Muscle of leg (tissue), 16 donors: ENCODE measurements at places on chromosomes 13 and 19.

DNA sequence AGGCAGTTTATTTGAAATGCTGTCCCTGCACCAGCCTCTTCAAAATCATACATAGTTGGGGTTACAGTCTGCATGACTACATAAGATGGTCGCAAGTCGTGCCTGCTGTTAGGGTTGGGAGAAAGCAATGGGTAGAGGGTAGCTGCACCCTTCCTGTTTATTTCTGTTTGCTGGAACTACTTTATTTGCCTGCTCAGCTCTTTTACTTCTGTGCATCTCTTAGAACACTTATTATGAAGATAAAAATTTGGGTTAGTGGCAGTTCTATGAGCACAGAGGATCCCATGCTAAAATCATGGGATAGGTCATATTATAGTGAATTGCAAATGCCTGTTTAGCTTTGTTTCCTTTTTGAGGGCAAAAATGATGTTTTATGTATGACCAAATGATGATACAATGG, 160.1 kb downstream of the MYO16 start:
- no peak for DNase-seq

DNA sequence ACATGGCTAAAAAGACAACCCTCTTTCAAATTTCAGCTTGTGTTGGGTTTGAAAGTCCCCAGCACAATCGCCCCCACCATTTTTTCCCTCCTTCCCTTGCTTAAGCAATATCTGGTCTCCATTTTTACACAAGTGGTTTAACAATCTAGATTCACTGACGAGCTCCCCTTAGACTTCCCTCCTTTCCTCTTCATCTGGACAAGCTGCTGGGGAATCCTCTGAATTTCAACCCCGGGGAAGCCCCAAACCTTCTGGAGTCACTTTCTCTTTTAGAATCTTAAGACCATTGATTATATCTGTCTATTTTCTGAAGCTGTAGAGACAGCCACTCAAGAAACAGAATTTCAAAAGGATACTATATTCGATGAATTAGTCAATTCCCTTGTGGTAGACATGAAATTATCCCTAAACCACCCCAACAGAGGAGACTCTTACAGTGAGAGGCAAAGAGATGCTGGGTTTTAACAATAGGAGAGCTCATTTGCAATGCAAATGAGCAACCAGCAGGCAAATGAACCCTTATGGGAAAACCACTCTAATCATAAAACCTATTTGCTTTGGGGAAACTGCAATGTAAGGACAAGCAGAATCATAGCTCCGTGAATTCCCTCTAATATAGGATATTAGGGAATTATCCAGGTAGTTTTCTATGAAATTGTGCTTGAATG, 78.9 kb downstream of the TEX26 start:
- no peak for DNase-seq

DNA sequence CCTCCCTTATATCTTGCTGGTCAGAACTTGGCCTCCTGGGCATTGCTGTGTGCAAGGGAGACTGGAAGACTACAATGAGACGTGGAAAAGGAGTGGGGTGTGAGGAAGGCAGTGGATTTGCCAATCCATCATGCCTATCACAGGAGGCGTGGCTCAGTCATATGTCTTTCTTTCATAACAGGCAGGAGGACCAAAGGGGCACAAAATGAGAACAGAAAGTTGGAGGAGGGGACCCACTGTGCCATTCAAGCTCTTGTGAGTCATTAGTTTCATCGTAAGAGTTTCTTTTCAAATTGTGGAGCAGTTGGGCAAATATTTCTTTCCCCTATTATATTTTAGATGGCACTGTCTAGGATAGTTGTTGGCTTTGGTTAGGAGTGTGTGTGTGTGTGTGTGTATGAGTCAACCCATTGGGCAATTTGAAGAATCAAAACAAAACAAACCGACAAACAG, 471.5 kb downstream of the TSHZ3 start:
- peak; percentile 10 for DNase-seq

DNA sequence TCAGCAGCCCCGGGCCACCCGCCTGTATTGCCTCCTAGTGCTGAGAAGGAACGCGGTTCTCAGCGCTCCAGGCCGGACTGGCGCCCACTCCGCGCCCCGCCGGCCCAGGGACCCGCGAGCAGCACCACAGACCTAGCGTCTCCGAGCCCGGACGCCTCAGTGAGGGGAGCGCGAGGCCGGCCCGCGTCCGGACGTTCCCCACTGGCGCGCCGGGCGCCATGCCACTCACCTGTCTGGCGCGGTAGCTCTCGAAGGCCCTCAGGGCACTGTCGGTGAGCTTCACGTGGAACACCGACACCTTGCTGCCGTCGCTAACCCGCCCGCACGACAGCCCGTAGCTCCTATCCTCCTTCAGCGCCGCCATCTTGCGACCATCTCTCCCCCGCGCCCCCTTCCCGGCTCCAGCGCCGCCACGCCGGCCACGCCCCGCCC, at the start of gene ELL:
ELL (minus strand) TSS at position 379 of the 432 bp plus-strand sequence; CDS start at position 364, 15 bp downstream.
- no peak for DNase-seq

GRCh38 chr19:17304386-17305215, 1.1 kb upstream of the MRPL34 start:
- DNase-seq = no peak

DNA sequence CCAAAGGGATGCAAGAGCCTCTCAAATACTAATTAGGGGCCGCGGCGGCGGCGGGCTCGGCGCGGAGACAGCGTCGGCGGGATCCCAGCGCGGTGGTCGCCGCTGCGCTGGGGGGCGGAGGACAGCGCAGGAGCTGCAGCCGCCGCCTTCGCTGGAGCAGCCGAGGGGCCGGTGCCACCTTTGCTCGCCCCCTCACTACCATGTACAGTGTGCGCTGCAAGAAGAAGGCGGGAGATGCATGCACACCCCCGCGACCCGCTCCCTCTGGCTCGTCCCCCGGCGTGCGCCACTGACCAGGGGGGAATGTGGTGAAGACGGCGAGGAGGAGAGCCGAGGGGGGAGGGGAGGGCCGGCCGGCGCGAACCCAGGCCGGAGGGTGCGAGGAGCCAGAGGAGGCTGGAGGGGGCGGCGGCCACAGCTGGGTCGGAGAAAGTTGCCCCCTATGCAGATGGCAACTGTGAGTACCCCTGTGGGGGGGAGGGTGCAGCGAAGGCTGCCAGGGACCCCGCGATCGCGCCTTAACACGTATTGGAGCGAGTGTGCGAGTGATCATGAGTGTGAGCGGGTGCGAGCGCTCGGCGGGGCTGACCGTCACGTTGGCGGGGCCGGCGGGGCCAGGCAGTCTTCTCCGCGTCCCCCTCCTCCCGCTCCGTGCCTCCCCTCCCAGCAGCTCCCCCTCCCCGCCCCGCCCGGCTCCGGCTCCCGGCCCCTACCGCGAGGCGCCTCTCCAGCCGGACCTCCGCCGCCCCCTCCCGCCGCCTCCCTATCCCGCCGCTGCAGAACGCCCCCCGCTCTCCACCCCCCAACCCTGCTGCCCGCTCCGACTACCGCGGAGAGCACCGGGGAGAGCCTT, 808 bp downstream of the SLITRK5 start:
- DNase-seq = peak; percentile 40

GRCh38 chr13:44748439-44748838, 172.3 kb upstream of the TSC22D1 start:
- no peak for DNase-seq

DNA sequence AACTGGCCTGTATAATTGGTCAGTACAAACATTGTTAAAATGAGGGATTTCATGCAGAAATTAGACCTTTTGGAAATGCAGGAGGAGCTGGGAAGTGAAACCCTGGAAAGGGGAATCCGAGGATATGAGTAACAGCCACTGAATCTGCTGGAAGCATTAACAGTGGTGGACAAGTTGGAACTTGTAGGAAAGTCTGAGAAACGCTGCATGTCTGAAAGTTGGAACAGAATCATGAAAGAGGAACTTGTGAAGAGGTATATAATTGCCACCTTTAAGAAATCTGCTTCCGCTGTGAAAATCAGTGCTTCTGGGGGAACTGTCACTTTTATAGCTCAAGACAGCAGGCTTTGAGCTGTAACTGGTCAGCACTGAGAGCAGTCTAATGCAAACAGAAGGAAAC, 716.5 kb upstream of the PRR20A start:
- peak; percentile 21 for DNase-seq

DNA sequence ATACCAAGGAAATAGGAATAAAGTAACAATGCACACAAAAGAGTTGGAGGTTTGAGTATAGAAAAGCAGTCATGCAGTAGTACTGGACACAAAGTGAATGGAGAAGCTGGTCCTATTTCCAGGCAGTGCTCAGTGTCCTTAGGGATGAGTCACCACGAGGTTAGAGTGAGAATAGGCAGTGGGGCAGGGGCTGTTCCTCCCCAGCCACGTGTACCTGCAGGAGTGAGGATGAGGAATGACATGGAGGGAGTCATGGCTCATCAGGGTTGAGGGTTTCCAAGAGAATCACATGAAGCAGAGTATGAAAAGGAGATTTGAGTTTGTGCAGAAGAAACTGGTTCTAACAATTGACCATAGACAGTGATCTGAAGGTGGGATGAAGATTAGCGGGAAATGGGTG, 74.8 kb upstream of the ZNF835 start:
- DNase-seq = no peak

- no peak for DNase-seq
These were observed 855 bp downstream of the UNC13A start for GRCh38 chr19:17687141-17687856.

GRCh38 chr19:43532571-43532961, 422 bp upstream of the ZNF575 start:
- no peak for DNase-seq

DNA sequence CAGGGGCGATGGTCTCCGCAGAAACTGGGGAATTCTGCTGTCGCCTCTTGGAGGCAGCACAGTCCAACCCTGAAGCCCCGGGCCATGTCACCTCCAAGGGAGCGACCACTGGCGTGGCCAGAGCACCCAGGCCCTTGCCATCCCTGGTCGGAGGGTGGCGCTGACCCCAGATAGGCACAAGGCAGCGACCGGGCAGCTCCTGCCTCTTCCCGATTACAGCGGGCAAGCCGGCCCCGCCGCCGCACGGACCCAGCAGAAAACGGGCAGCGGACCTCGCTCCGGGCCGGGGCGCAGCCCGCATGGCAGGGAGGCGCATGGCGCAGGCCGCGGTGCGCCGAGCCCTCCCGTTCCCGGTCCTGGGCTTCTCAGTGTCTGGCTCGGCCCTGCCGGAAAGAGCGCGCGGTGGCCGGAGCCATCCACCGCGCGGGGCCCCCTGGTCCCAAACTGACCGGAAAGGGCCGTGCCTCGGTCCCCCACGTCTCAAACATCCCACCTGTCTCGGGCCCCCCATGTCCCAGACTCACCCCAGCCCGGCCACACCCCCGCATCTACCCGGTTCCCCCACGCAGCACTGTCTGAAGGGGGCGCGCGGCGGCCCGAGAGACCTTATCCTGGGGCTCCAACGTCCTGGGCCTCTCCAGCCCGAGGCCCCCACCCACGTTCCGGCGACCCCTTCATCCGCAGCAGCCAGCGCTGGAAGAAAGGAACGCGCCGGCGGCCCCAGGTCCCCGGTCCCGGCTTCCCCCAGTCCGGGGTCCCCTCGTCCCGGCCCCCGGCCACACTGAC, 727 bp downstream of the CERS1 start:
- DNase-seq = peak; percentile 70

DNA sequence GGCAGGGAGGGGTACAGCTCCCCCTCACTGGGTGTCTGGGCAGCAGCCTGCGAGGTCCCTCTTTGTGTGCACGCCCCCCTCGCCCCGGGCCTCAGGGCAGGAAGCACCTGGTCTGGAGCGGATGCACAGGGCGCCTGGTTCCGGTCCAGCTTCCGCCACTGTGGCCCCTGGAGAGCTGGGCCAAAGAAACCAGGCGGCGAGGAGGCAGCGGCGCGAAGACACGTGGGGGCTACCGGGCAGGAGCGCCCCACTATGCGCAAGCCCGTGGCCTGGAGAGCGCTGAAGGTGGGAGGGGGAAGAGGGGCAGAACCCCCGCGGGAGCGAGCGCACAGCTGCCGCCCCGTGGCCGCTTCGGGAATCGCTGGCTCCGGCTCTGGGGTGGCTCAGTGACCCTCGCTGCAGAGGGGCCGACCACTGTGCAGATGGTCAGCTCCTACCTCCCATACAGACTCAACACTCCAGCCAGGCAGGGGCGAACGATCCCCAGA, 1.7 kb upstream of the LYL1 start:
- DNase-seq = peak; percentile 83

DNA sequence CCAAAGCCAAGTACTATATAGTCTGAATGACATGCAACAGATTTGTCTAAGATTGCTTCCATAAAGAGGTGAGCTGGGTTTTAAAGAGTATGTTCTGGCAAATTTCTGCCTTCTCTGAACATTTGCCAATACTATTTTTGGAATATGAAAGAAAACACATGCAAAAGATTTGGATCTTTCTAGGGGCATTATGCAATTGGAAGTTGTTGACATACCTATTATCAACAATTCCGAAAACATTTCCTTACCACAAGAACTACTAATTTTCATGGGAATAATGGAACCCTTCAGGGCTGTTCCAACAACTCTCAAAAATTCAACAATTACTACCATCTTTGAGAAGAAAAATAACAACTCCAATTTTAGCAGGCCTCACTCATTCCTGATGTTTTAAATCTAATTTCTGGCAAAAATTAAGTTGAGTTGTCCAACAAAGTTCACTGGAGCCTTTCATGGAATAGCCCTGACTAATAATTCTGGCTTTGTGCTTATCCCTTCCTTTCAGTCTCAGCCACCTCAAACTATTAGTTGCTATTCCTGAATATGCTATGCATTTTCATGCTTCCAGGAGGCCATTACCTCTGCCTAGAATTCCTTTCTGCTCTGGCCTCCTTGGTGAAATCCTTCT, 250.0 kb downstream of the RGCC start:
- peak; percentile 72 for DNase-seq

GRCh38 chr13:23770428-23770827, 118.8 kb downstream of the MIPEP start:
- no peak for DNase-seq

DNA sequence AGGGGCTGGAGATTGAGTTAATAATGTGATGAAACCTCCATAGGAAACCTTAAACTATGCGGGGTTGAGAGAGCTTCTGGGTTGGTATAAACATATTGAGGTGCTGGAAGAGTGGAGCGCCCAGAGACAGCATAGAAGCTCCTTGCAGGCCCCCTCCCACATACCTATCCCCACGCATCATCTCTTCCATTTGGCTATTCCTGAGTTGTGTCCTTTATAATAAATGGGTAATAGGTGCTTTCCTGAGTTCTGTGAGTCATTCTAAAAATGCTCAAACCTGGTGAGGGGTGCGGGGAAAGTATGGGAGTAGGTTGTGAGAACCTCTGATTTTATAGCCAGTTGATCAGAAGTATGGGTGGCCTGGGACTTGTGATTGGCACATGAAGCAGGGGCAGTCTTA, 14.6 kb downstream of the CCDC122 start:
- no peak for DNase-seq

GRCh38 chr13:60431108-60431700, 34.2 kb downstream of the TDRD3 start:
- DNase-seq = peak; percentile 80

DNA sequence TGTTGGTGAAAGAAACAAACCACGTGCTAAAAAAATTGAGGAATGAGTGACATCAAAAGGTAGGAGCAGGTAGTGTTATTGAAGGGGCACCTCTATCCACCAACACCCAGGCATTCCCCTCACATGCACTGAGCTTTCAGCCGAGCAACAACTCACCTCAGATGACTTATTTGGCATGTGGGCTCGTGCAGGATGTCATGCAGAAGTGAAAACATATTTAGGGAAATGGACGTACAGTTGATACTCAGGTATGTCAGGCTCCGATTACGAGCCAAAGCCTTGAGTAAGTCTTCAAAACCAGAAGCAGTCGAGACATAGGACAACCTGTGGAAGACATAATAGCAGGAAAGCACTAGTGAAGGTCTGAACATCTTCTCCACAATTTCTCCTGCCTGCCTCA, 30.4 kb downstream of the NLRP11 start:
- DNase-seq = no peak
